ENCODE measurements at places on chromosomes 5 and 9.

DNA sequence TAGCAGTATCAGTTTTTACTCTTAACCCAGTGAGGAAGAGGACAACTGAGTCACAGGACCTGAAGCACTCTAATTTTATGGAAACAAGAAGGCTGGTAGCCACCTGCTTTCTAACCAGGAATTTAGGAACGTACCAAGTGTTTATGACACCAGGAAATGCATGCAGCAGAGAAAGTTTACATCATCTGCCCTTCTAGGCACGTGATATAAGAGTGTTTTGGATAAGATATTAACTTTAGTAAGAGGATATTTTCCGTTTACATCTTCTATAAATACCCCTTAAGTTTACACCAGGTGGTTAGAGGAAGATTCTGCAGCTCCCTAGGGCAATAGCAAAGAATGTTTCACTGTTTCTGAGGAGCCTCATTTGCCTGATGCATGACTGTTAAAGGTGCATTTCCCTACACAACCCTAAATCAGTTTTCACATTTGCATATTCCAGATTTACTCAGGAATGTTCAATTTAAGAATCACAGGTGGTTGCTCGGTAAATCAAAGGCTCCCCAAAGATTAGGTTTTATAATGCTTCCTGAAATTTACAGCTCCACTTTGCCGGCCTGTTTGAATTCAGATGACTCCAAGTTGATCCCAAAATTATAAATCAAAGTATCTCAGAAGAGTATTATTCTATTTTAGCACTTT lies 1.8 kb downstream of the TSC1 start:
- DNase-seq, result no peak

DNA sequence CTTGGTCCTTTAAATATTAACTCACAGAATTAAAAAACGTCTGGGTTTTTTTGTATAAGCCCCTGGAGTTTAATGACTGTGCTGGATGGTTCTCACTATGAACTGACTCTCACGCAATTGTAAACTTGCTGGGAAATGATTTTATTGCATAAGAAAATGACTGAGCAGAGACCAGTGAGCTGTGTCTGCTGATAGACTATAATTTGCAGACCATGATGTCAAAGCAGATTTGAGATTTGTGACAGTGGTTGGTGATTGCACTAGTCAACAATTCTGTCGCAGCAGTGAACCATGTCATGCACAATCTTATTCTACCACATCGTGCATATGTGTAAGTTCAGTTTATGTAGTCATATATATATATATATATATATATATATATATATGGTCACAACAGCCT lies 85.7 kb upstream of the C9orf72 start:
- DNase-seq, result no peak

DNA sequence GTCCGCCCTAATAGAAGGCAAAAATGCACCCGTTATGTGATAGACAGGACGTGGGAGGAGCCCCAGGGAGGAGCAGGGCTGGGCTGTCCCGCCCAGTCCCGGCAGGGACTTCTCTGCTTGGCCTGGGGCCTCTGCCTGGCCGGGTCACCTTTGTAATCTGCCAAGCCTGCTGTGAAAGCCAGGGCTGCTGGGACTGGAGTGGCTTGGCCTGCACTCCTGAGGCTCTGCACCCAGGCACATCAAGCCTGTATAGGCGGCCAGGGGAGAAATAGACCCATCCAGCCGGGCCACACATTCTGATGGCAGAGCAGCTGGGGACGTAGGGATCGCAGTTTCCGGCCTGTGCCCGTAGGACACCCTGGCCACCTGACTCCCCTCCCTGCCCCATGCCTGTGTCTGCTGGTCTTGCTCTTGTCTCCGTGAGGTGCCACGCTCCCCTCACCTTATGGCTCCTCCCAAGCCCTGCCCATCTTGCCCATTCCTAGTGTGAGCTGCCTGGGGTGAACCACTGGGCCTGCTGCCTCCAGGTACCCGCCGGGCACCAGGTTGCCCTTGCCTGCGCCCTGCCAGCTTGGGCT lies 28.1 kb downstream of the DYNC2I2 start:
- no peak for DNase-seq

DNA sequence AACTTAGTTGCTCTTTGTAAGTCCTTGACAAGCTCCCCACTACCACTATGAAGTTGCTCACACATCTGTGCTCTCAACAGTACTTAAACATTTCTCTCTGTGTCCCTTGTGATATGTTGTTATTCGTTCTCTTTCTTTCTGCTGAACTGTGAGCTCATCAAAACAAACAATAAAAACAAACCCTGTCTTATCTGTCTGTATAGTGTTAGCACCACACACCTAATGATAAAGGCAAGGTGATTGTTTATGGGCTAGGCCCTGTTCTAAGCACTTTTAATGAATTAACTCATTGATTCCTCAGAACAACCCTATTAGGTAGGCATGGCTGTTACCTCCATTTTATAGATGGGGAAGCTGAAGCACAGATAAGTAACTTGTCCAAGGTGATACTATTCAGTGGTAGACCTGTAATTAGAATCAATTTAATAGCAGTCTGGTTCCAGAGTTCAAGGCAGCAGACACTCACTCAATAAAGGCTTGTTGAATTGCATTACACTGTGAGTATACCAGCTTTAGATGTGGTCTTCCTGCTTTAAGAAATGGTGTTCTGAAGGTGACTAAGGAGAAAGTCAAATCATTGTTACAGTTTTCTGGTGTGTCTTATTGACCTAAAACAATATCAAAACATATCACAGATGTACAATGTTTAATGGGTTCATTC lies 153.6 kb upstream of the ELL2 start:
- DNase-seq, result peak; percentile 25

DNA sequence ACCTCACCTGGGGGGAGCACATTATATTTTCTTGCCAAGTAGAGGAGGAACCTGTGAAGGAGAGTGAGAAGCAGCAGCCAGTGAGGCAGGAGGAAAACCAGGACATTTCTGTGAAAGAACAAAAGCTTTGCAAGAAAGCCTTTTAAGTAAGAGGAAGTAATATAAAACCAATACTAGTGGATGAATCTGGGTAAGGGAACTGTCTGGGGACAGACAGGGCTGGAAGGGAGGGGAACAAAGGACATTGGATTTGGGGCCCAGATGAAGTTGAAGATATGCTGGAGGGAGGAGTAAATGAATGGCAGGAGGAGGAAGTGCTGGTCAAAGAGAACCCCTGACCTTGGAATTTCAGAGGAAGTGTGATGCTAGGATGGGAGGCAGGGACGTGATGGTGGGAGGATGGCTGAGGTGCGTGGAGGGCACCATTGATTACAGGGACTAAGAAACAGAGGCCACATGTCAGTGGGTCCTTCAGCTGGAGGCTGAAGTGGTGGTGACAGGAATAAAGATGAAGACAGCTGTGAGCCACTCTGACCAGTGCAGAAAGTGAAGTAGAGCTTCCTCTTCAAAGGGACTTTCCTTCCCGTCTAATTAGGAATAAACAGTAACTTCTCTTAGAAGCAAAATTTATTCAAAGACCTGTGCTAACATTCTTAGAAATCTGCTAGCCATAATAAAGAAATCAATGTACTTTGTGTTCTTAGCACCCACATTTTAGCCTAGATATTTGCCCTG lies 43.5 kb upstream of the FABP6 start:
- no peak for DNase-seq

- DNase-seq, result no peak
Observed at GRCh38 chr9:69211424-69212036, 37.5 kb downstream of the TJP2 start.

DNA sequence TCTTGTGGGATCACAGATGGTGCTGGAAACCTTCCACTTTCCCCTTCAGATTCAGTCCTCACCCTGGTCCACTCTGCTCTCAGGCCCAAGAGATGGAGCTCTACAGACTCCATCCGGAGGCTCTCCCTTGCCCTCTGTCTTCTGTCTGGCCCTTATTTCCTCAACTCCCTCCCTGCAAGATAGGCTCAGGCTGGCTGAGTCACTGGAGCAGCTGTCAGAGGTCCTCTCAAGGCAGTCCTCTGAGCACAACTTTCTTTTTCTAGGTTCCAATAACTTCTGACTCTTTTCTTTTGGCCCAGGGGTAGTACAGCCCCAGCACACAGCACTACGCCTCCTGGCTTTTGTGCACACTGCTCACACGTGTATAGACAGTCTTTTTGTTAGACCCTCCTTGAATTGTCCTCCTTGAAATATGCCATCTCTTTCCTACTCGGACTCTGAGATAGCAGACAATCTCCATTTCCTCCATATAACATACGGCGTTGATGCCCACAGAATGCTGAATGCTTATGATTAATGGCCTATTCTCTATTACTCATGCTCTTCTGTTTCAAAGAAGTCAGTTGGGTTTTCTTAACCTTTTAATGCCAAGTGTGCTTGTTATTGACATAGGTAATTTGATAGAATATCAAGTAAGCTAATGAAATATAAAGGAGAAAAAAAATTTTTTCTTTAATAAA lies 193.1 kb downstream of the SLC12A2 start:
- no peak for DNase-seq

DNA sequence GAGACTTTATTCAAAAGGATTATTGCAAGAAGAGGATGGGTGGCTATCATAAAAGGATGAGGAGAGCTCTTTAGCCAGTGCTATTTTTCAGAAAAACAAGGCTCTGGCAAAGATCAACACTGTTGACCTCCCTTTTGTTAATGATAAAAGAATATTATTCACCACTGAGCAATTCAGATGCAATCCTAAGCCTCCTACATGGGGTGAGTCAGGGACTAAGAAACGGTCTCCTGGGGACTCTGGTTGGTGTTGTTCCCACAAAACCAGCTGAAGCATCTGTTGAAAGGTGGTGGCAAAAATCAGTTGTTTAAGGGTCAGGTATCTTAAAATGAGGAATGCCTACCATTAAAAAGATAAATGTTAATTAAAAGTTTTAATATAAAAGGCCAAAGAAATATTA lies 7.7 kb upstream of the GCNT1 start:
- no peak for DNase-seq

DNA sequence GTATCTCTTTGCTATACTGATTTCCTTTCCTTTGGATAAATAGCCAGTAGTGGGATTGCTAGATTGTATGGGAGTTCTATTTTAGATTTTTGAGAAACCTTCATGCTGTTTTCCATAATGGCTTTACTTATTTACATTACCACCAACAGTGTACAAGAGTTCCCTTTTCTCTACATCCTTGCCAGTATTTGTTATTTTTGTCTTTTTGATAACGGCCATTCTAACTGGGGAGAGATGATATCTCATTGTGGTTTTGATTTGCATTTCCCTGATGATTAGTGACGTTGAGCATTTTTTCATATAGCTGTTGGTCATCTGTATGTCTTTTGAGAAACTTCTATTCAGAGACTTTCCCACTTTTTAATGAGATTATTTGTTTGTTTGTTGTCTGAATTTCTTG lies 25.8 kb downstream of the NADK2 start:
- DNase-seq, result no peak
